ENCODE measurements at places on chromosomes 3 and 15.
A peak's percentile ranks its signal among the peaks of the same experiment; 100 is the strongest.

- no peak for DNase-seq
These were observed 61.9 kb downstream of the ZNF609 start for GRCh38 chr15:64522226-64522823.

- DNase-seq: peak; percentile 47
These were observed 43.6 kb downstream of the RLBP1 start for GRCh38 chr15:89177633-89178306.

DNA sequence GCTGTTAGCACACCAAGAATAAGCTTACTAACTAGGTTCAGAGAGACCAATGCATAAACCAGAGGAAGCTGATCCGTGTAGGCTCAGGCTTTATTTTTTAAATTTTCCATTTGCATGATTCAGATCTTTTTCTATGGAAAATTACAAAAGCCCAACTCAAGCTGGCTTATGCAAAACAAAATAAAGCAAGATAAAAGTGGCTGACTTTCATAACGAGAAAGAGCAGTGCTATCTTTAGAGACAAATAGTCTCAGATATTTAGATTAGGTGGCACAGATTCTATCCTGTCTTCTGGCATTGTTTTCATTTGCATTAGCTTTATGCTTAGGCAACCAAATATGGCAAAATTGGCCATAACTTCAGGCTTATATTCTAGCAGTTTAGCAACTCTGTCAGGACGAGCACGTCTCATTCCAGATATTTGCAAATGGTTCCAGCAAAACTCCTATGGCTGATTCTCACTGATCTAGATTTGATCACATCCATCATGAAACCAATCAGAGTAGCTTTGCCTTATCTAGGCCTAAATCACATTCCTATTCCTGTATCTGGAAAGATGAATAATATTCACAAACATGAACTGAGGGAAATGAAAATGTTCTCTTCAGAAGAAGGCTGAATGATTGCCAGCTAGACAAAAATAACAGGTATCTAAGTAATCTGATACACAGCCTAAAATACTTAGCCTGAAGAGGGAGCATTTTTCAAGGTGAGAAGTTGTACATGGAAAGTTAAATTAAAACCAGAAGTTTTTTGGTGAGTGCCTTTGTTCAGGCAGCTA is 216.4 kb upstream of the DPPA4 start:
- DNase-seq: no peak

GRCh38 chr3:185595526-185595925 is 9.4 kb downstream of the SENP2 start:
- no peak for DNase-seq

- DNase-seq: no peak
These were observed 68.7 kb upstream of the GOLGA8B start for GRCh38 chr15:34651997-34652725.

DNA sequence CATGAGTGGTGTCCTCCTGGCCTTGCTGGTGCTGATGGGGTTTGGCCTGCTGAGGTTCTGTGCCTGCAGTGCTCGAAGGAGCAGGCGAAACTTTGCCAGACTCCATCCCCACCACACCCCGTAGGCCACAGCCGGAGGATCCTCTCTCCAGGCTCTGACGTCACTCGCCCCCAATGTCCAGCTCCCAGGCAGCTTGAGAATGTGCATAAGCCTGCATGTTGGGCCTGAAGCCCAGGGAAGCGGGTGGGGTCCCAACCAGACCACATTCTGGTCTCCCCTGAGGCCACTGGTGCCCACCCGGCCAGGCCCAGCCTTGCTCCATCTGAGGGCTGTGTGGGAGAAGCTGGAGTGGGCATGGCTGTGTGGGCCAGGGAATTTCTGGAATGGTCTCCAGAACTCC is 109.8 kb downstream of the ASB7 start:
- no peak for DNase-seq

DNA sequence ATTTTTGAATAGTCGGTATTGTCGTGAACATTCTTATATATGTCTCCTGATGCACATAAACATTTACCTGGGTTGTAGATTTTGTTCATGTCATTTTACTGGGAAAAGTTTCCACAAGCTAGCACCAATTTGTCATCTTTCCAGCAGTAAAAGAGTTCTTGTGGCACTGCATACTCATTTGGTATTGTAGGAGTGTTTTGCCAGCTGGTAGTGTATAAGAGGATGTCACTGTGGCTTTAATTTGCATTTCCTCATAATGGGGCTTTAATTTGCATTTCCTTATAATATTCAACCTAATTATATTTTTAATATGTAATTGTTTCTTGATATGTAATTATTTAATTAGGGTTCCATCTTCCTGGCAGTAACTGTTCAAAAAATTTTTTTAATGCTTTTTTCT is 21.2 kb upstream of the TNFSF10 start:
- DNase-seq: no peak

DNA sequence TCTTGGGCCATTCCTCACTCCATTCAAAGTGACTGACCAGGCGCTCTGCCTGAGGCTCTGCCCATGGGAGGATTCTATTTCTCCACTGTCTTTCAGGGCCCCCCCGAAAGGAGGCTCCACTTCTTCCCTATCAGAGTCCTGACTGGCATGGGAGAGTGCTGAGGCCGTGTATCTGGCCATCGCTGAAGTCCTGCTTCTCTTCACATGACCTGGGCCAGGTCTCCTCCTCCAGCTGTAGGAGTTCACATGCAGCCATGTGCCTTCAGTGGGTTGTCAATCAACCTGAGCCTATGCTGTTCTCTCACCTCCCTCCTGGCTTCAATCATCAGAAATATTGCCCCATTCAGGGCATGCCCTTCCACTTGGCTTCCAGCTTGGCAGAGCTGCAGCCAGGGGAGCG is 12.8 kb upstream of the APBA2 start:
- no peak for DNase-seq

DNA sequence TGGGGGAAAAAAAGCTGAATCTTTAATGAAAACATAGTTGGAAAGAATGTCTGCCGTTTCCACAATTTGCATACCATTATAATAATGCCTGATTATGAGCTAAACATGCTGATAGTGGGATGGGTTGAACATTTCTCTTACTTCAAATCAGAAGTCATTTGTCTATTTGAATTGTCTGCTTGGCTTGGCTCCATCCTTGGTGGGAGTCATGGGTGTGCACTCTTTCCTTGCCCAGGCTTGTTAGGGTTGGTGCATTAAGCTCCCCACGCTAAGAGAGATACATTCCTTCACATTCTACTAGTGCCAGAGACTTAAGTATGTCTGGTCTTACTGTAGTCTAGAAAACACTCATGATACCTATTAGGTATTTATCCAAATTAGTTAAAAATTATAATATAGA is 121.4 kb upstream of the RARB start:
- DNase-seq: no peak

- no peak for DNase-seq
These were observed 847.8 kb downstream of the SI start for GRCh38 chr3:164230385-164231094.

DNA sequence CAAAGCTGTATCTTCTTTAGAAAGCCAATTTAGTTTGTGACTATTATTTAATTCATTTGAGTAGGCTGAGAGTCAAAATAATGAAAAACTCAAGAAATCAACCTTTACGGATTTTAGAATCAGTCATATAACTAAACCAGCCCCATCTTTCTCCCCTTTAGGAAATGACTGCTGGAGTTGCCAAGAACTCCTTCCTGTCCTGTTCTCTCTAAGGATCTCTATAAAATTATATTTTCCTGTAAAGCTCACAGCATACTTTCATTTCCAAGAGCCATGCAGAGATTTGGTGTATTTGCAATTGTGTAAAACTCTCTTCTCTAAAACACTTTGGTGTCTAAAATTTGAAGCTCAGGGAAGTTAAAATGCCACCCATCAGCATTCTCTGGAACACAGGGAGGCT is 323.4 kb upstream of the GBE1 start:
- DNase-seq: no peak

DNA sequence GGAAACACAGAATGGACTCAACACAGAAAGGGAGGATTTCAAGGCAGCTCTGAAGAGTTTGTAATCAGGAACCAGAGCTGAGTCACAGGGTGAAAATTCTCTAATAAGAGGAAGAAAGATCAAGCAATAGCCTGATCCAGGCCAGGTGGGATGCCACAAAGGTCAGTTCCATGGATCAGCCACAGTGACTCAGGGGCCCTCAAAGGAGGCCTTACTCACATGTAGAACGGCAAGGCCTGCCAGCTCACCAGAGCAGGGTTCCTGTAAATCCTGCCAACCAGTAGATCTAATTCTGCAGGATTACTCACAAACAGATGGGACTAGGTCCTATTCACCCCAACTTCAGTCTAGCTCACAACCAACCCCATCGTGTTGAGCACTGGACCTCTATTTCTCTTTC is 78.3 kb upstream of the PPP2R3A start:
- no peak for DNase-seq

- no peak for DNase-seq
These were observed 143.4 kb downstream of the FEZF2 start for GRCh38 chr3:62229908-62230307.

- no peak for DNase-seq
These were observed 14.7 kb downstream of the BSN start for GRCh38 chr3:49568965-49569364.

DNA sequence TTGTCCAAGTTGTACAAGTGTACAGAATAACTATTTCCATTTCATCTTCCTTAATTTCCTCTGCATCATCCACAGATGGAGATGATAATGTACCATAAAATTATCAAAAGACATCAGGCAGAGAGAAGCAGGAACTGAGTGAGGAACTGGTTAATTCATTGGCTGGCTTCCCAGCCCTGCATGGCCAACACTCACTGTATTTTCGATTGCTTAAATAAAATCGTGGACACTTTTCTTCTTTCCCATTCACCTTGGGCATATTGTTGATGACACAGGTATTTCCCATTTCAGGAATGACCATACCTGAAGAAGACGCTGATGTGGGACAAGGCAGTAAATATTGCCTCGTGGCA is 144.2 kb upstream of the ABHD17C start:
- DNase-seq: no peak

DNA sequence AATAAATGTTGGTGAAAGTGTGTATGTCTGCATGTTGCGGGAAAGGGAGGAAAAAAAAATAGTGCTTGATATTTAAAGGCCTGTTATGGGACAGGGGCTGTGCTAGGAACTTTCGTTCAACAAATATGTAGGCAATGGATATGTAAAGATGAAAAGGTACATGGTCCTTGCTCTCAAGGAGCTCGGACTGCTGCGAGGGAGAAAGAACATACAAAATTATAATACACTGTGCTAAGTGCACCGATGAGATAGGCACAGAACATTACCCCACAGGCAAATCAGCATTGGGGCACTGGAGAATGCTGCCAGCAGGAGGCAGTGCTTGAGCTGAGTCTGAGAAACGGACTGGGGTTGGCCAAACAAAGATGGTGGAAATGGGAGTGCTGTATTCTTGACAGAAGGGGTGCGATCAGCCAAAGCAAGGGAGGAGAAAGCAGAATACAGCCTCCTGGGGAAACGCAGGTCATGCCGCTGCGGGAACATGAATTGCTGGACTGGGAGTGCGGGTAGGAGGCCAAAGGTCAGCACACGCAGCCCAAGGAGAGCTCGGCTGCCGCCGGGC is 649 bp downstream of the C15orf40 start:
- DNase-seq: peak; percentile 24

DNA sequence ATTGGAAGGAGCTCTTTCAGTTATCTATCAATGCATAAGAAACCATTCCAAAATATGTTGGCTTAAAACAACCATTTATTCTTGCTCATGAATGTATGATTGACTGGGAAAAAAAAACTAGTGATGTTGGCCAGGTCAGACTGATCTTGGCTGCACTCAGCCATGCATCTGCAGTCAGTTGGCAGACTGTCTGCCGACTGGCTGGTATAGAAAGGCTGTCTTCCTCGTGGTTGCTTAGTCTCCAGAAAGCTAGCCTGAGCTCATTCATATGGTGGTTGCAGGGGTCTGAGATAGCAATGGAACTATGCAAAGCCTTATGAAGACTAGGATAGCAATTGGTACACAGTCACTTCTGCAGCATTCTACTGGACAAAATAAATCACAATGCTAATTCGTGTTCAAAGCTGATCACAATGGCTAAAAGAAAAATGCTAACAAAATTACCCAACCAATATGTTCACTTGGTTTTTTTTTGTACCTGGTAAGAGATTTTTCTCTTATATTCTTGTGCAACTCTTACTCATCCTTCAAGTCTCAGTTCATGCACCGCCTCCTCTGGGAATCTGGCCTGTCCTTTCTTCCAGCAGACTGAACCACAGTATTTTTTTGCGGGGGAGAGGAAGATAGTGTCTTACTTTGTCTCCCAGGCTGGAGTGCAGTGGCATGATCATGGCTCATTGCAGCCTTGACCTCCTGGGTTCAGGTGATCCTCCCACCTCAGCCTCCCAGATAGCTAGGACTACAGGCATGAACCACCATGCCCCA is 126.8 kb downstream of the KCNAB1 start:
- peak; percentile 17 for DNase-seq

GRCh38 chr3:65006300-65006739 is 318.5 kb upstream of the ADAMTS9 start:
- no peak for DNase-seq

- DNase-seq: no peak
These were observed 26.3 kb downstream of the ITGA11 start for GRCh38 chr15:68405378-68406250.

DNA sequence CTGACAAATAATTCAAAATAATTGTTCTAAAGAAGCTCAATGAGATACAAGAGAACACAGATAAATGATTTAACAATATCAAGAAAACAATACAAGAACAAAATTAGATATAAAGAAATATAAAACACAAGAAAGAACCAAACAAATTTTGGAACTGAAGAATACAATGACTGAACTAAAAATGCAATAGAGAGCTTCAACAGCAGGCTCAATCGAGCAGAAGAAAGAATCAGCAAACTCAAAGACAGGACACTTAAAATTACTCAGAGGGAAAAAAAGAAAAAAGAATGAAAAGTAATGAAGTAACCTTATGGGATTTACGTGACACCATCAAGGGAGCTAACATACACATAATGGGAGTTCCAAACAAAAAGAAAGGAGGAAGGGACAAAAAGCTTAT is 32.1 kb downstream of the CCDC54 start:
- no peak for DNase-seq

DNA sequence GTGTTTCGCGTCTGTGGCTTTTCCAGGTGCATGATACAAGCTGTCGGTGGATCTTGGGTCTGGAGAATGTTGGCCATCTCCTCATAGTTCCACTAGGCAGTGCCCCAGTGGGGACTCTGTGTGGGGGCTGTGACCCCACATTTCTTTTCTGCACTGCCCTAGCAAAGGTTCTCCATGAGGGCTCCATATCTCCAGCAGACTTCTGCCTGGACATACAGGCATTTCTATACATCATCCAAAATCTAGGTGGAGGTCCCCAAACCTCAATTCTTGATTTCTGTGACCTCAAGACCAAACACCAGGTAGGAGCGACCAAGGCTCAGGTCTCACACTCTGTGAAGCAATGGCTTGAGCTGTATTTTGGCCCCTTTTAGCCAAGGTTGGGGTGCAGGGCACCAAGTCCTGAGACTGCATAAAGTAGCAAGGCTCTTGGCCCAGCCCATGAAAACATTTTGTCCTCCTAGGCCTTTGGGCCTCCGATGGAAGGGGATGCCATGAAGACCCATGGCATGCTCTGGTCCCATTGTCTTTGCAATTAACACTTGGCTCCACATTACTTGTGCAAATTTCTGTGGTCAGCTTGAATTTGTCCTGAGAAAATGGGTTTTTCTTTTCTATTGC is 615.3 kb downstream of the ZBBX start:
- DNase-seq: no peak

GRCh38 chr15:66822114-66822513 is 120.1 kb downstream of the SMAD6 start:
- DNase-seq: no peak
